ENCODE measurements at places on chromosomes 1 and 21.

- DNase-seq: no peak
These were observed 41.3 kb downstream of the CYP2J2 start for GRCh38 chr1:59885160-59885832.

DNA sequence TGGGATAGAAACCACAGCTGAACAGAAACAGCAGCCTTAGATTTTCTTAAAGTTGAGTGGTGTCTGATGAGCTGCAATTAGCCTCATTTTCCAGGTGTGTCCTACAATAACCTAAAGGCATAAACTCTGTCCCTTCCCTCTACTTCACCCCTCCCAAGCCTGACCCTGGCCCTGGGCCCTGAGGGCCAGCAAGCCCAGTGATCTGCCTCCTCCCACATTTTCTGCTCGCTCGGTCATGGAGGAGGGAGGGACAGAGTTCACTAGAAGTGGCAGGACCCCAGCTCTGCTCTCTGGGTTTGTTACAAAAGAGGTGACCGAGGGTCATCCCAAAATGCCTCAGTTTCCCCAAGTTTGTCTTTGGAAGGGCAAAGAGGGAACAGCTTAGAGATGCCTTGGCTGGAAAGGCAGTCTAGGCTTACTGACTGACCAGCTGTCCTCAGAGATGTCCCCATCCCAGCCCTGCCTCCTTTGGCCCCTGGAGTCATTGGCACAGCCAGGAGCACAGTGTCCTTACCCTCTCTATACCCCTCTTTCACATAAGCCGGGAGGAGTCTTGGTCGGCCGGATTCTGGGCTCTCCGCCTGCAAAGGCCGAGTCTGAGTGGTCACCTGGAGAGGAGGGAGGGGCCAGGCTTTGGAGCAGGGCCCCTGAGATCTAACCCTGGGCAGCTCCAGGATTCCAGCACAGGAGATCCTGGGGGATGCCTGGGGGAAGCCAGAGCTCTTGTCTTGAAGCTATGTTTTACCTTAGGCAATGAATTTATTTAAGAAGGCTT, 172.7 kb downstream of the PTPRU start:
- DNase-seq: no peak

DNA sequence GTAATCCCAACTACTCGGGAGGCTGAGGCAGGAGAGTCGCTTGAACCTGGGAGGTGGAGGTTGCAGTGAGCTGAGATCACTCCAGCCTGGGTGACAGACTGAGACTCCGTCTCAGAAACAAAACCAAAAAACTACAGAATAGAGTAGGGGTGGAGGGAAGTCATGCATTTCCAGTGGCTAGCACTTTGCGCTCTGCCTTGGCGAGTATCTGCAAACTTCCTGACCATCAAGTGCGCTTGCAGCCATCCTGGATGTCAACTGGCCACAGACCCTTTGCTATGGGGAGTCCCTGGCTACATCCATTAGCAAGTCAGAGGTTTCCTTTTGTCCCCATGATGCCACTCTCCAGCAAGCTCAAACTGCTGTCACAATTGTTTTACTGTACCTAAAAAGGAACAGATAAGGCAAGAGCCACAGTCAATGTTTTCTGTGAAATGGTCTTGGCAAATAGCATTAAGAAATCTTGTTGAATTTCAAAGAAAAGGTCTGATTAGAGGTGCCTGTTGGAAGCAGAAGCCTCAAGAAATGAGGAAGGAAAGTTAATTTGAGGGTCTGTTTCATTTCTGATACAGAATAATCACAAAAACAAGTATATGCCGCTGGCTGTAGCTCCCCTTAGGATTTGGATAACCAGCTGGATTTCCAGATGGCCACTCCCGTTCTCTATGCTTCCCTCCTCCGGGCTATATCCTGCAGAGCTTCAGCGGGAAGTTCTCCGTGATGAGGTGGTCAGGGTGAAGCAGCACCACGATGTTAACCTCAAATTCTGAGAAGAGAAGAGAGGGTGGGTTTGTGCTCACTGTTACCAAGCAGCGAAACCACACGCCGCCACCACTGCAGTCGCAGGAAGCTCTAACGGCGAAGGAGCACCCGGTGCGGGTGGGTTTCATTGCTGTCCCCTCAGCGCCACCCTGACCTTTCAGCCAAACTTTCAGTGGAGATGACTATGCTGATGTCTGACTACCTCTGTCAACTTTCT, 42.0 kb downstream of the VPS26C start:
- DNase-seq: no peak

DNA sequence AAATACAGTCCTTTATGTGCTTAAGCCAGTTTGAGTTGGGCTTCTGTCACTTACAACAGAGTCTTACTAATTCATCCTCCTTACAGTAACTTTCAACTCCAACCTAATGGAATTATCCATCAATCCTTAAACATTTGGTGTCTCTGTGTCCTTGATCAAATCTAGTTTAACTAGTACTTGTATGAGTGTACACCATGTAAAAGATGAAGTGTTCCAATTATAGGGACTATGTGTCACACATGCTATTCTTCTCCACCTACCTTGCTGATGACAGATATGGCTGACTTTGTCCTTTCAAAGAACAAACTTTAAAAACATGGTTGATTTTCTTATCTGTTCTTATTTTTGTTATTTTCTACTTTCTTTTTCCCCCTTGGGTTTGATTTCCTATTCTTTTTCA, 60.4 kb upstream of the NBPF3 start:
- DNase-seq: no peak

DNA sequence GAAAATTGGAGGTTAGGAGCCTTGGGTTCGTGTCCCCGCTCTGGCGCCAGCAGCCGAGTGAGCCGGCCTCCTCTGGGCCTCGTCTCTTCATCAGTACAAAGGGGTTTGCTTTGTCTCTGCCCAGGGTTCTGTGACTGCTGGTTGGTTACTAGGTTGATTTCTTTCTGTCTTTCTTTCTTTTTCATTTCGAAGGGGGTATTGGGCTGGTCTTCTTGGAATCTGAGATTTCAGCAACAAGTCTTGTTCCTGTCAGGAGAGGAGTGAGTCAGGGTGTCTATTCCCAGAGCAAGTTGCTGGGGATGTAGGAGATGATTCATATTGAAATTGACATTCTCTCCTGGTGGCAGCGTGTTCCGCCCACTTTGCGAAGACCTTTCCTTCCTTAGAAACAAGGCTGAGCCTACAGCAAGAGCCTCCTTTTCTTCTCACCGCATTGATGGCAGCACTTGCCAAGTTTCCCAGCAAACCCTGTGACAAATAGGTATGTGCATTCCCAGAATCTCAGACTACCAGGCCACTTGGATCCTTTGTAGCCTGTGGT, 79.2 kb downstream of the MAN1C1 start:
- no peak for DNase-seq

GRCh38 chr1:66438062-66438461, 95.9 kb upstream of the SGIP1 start:
- DNase-seq: no peak

DNA sequence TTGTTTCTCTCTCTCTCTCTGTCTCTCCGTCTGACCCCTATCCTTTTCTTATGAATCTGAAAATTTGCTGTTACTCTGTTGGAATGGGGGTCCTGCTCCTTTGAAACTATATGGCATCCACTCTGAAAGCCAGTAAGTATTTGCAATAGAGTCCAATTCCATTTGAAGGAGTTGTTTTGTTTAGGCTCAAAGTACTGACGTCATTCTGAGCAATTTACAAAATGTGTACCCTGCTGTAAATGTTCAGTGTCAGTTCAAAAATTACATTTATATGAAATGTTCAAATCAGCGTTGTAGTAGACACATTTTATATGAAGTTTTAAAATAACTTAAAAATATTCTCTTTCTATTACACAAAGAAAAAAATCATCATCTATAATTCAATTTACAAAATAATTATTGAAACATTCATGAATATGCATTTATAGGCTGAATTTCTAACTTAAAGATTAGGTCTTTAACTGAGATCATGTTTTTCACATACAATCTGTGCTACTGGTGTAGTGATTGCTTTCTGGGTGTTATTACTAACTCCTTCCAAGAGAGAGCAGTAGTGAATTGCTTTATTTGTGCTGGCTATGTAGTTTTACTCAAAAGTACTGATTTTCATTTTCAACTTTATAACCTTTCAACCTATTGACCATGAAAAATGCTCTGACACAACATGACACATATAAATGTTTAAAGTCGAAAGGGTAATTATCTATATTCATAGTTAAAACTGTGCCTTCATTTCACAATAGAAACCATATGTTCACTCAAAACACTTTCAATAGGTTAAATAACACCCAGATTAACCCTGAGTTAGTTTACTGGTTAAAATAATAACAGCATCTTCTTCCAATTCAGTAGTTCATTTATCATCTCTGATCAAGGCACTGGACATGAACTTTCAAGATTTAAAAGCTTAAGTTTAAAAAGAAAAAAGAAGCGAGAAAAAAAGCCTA, 253.1 kb upstream of the ADGRL4 start:
- no peak for DNase-seq

DNA sequence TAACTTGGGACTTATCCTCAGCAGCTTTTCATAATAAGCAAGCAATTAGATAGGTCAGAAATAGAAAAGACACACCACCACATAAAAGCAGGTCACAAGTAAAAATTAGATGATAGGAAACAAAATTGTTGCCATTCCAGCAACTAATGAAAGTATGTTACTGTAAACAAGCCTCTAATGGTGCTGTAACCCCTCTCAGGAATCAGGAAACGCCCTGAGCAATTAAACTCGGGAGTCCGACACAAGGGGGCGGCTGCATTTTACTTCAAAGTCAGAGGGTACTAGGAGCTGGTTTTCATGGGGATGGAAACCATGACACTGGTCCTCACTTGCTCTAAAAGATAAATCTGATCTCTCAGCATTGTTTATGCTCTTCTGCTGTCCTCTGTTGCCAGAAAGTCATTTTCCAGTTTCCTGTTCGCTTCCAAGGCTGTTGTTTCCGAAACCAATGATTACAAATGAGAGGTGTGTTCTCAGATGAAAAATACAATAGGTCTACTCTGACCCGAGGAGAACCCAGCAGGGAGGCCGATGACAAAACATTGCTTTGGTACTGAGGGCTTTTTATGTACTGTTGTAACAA, 93.4 kb downstream of the TGFBR3 start:
- no peak for DNase-seq

- DNase-seq: no peak
These were observed 100.7 kb upstream of the TSPAN2 start for GRCh38 chr1:115189814-115190539.
